ENCODE measurements at places on chromosomes 12 and 14.
A peak's percentile ranks its signal among the peaks of the same experiment; 100 is the strongest.

- DNase-seq, result no peak
Observed at GRCh38 chr12:91556909-91557308, 374.3 kb upstream of the DCN start.

GRCh38 chr12:51362307-51362706, 15.8 kb upstream of the CELA1 start:
- no peak for DNase-seq

DNA sequence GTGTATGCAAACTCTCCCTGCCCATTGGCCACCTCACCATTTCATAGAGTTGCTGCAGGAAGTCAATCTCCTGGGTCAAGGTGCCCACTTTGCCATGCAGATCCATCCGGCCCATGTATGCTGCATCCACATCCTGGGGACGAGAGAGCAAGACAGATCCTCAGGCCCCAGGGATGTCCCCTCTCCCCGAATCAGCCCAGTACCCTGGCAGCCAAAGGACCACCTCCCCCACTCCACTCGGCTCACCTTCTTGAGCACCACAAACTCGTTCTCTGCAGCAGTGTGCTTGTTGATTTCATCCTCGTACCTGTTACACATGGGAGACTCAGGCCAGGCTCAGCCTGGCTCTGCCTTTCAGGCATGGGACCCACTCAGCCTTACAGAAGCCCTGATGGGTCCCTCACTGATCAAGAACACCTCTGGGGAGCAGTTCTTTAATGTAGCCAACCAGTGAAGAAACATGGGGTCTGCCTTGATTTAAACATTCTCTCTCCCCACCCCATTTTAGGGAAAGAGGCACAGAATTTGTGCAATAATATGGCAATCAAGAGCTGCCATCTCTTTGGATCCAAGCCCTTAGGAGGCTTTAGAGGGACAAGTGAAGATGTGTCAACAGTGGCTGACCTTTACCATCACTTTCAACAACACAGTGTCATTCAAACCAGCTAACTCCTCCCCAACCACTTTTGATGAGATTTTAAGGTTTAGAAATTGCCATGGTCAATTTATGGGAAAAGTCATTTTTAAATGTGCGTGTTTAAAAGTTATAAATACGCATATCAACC, 3.9 kb downstream of the KRT79 start:
- DNase-seq, result no peak

GRCh38 chr12:100573292-100574186, at the start of gene GAS2L3:
Gene GAS2L3, plus strand, starts transcription at chr12:100573684. Its CDS starts 21,221 bp downstream, at chr12:100594905.
- peak; percentile 77 for DNase-seq

- DNase-seq, result no peak
Observed at GRCh38 chr14:85463512-85463911, 66.4 kb upstream of the FLRT2 start.

- DNase-seq, result no peak
Observed at GRCh38 chr14:90608281-90608680, 207.9 kb downstream of the TTC7B start.

- no peak for DNase-seq
Observed at GRCh38 chr14:77458249-77458950, 507 bp downstream of the AHSA1 start.

DNA sequence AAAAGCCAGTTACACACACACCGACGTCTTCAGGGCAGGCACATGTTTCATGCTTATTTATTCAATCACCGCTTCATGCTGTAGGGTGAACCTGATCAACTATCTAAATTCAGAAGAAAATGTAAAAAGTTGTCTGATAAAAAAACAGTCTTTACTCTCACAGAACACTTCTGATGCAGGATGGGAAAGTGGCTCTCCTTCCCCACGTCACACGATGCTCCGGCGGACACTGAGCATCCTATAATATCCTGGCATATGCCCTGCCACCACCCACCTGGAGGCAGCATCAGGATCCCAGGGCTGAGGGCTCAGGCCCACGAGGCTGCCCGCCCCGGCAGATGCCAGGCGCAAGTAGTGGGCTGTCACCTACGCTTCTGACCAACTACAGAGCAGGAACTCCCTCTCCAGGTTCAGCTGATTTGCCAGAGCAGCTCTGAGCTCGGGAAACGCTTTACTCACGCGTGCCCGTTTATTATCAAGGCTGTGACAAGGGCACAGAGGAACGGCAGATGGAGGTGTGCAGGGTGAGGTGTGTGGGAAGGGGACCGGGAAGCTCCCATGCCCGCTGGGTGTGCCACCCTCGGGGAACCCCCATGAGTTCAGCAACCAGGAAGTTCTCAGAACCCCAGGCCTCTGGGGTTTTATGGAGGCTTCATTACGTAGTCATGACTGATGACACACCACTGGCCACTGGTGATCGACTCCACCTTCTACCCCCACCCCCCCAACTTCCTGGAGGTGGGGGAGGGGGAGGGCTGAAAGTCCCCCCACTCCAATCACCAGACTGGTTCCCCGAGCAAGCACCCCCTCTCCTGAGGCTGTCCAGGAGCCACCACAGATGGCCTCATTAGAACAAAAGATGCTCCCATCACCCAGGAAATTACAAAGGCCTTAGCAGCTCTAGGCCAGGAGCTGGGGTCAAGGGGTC, 32.1 kb downstream of the SLC15A4 start:
- DNase-seq, result no peak

DNA sequence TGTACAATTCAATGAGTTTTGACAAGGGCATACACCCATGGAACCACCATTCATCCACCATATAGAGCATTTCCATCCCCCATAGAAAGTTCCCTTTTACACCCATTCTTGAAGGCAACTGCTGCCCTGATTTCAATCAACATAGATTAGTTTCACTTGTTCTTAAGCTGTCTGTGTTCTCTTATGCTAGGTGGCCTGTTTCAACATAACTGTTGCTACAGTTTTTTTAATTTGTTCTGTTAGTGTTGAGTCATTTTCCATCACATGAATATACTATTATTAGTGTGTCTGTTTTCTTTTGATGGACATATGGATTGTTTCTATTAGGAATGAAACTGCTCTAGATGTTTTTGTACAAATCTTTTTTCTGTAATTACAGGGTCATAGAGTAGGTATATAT, 123.4 kb downstream of the PTPRQ start:
- no peak for DNase-seq

GRCh38 chr14:69314327-69314726, 54.4 kb downstream of the GALNT16 start:
- no peak for DNase-seq

DNA sequence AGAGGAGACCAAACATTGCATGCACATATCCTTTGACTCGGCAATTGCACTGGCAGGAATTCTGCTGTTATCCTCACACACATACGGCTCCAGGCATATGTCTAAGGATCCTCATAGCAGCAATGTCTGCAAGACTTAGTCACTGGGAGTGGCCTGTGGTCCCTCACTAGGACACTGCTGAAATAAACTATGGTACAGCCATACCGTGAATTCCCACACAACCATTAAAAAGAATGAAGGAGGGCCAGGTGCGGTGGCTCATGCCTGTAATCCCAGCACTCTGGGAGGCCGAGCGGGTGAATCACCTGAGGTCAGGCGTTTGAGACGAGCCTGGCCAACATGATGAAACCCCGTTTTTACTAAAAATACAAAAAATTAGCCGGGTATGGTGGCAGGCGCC, 105.1 kb downstream of the ZFP36L1 start:
- DNase-seq, result no peak

Data from left renal cortex interstitium (tissue), 4 donors.